CD14-positive monocyte (primary cell): ENCODE measurements at places on chromosomes 2 and 18.

DNA sequence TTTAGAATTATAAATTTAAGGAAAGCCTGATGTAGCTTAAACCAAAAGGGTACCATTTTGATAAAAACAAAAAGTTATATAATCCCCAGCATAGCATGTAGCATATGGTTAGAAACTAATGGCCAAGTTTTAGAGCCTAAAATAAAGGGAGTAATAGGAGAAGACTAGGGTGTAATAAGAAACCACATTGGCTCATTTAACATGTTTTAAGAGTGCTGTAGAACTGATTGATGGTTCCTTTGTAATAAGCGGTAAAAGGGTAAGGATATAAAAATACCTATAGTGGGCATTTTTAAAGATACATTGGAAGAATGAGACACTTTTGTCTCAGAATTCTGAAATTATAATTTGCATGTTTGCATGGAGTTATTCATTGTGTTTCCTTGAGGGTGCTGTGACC is 1.9 kb downstream of the PSMA8 start:
- no peak for DNase-seq

DNA sequence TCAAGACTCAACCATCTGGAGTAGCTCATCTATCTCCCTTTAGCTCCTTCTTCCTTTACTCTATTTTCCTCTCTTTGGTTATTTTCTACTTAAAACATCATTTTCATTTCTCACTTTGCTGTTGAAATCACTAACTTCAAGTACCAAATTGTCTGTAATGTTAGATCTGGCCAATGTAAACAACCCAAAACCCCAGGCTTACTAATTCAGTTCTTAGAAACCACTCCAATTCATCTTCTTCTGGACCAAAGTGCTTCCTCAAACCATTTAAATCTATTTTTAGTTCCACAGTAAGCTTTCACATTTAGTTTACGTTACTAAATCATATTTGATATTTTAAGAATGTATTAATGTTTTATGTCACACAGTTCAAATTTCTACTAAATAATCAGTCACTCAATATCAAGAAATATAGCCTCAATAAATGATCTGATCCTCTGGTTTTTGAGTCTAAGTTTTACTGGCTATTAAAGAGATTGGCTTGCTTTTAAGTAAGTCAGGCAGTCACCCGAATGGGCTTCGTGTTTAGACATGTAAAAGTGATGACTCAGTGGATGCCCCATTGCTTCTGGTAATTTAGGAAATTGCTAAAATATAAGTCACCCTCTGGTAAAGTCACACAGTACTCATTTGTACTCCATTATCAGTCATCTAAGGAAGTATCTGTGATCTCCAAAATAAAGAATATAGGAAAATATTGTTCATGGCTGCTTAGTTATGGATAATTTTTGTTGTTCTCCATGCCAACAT is 527.2 kb upstream of the SOX11 start:
- no peak for DNase-seq

GRCh38 chr2:62287899-62288880 is 92.3 kb downstream of the B3GNT2 start:
- peak; percentile 84 for DNase-seq

GRCh38 chr2:71129114-71129901 is 721 bp downstream of the MCEE start:
- peak; percentile 5 for DNase-seq
